Stimulated activated CD4-positive, alpha-beta T cell treated with anti-CD3 and anti-CD28 coated beads, Interleukin-1b, Interleukin-23, amount 100 ng/mL, for 1 hour (primary cell): ENCODE measurements at places on chromosomes 7 and 10.

DNA sequence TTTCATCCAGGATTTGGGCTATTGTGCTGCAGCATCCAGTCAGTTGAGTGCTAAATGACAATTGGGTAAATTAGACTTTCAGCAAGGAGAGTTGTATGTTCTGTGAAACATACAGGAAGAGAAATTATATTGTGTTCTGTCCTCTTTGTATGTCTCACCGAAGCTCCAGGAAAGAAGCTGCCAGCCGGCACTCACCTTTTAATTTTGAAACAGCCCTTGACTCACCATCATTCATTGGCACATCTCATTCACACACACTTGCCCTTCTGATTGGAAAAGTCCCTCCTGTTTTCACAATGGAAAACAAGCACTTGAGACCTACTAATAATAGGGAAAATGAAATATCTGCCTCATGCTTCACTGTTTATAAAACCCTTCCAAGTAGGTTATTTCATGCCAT is 495.6 kb downstream of the RPS24 start:
- no peak for DNase-seq

GRCh38 chr7:128703609-128704241 is 31.6 kb downstream of the GARIN1A start:
- DNase-seq, result no peak

- DNase-seq, result peak; percentile 41
Measured at GRCh38 chr7:101743241-101743994, 74.0 kb upstream of the CUX1 start.

GRCh38 chr7:36171503-36171902 is 18.4 kb downstream of the EEPD1 start:
- no peak for DNase-seq

- DNase-seq, result no peak
Measured at GRCh38 chr7:3206771-3207191, 94.3 kb upstream of the SDK1 start.

- DNase-seq, result no peak
Measured at GRCh38 chr10:49319206-49319605, 20.2 kb downstream of the C10orf71 start.
